ENCODE measurements at places on chromosomes 16 and 17. TPM values are rescaled to one million over a fixed set of nuclear protein-coding genes. Genes with fewer than 3 reads are reported as not detected.

Gene TMC8
- 0.94 TPM for polyA plus RNA-seq

Gene SEZ6
- polyA plus RNA-seq = not detected

Gene HSPB9
- polyA plus RNA-seq = not detected

Gene ZNF213
- 10.7 TPM for polyA plus RNA-seq

Gene SEPTIN12
- not detected for polyA plus RNA-seq

Gene PIEZO1
- polyA plus RNA-seq = 62.1 TPM

Gene KRTAP9-6
- polyA plus RNA-seq = not detected

Gene DHRS7C
- not detected for polyA plus RNA-seq

Gene PSMD7
- polyA plus RNA-seq = 34.5 TPM

Gene LRRC59
- 71.4 TPM for polyA plus RNA-seq

Gene SLC12A3
- polyA plus RNA-seq = not detected

Gene TSNAXIP1
- polyA plus RNA-seq = 2.7 TPM

GRCh38 chr17:60752873-60753577 is 75.4 kb downstream of the BCAS3 start:
- DNase-seq = no peak

DNA sequence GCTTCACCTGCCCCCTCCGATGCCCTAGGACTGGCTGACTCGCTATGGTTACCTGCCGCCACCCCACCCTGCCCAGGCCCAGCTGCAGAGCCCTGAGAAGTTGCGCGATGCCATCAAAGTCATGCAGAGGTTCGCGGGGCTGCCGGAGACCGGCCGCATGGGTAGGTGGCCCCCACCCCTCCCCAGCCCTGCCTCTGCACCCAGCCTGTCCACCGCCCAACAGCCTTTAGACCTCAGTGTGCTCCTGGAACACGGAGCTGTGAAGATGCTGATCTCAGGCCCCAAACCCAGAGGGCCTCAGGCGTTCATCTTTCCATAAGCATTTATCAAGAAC is 993 bp downstream of the MMP25 start:
- DNase-seq = no peak

- DNase-seq = no peak
These were observed 819.7 kb downstream of the KCNJ18 start for GRCh38 chr17:22512057-22512456.

DNA sequence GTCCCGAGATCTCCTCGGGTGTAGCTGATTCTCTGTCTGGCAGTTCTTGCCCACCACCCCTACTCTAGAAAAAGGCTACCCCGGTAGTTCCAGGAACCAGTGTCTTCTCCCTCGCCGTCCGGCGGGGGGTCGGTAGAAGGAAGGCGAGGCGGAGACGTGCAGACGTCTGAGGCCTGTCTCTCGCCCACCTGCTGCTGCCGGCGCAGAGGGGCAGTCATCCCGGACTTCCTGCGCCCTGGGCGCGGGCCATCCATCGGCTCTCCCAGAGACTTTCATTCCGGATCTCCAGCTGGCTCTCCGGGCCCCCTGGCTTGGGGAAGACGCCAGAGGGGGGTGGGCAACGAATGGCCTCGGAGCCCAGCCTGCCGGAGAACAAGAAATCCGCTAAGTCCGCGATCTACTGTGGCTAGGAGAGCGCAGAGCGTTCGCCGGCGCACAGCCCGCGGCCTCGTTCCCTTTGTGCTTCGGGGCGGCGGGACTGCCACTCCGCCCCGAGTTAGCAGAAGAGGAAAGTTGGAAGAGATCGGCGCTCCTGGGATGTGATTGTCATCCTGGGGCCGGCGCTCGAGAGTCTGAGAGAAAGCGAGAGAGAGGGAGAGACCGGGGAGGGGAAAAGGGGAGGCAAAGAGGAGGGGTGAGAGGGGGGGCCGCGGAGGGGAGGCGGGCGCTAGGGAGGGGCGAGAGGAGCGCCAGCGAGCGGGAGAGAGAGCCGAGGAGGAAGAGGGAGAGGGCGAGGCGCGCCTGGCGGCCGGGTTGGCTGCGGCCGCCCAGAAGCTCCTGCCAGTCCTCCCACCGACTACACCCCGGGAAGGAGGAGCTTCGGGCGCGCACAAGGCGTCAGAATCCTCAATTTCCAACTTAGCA is at the start of gene IRX5:
TSS of gene IRX5 (plus strand) at position 861 of the 864 bp plus-strand sequence. CDS start 334 bp downstream, outside the sequence.
- peak; percentile 86 for DNase-seq

GRCh38 chr17:41118721-41119120 is 548 bp upstream of the KRTAP4-11 start:
- no peak for DNase-seq

DNA sequence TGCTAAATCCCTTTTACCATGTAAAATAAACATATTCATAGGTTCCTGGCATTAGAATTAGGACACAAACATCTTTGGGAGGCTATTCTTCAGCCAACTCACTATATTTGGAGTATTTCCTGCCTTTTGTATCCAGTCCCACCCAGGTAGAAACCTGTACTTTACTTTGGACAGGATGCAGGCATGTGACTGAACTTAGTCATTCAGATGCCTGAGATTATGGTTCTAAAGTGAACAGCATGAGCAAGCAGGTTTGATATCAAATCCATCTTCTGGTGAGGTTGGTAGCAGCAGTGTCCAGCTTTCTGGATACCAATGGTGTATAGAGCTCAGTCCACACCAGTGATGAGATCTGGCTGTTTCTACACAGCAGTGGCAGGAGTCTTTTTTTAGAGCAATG is 20.2 kb downstream of the CA10 start:
- DNase-seq = no peak

DNA sequence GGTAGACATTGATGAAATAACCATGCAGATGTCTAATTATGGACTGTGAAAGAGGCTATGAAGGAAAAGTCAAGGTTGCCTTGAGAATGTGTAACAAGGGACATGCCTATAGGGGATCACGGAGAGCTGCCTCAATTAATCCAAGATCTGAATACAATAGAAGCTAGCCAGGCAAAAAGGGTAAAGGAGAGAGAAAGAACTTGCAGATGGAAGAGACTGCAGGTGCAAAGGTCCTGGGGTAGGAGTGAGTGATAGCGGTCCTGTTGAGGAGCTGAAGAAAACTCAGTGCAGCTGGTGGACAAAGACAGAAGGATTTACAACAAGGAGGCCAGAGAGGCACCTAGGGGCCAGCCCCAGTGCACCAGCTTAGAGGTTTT is 15.9 kb upstream of the TNS4 start:
- no peak for DNase-seq

DNA sequence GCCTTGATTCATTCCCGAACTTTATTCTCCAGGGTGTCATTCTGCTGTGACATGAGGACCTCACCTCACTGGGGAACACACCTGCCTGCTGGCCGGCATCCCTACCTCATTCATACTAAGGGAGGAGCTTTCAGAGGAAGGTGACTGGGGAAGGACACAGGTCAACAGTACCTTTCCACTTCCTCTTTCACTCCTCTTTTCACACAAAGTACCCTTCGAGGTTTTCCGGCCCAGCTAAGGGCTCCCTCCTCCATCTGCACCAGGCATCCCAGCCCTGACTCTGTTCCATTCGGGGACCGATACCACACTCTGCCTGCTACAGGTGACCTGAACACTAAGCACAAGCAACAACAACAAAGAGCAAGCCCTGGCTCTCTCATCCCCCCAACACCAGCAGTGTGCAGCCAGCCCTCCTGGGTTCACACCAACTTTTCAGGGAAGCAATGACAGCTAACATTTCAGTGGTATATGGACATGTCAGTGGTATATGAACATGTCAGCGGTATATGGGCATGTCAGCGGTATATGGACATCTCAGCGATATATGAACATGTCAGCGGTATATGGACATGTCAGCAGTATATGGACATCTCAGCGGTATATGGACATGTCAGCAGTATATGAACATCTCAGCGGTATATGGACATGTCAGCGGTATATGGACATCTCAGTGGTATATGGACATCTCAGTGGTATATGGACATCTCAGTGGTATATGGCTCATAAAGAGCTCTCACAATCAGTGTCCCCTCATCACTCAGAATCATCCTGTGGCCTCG is 16.0 kb downstream of the TRIM25 start:
- no peak for DNase-seq

- no peak for DNase-seq
These were observed 132.3 kb upstream of the RPL38 start for GRCh38 chr17:74070998-74071679.

DNA sequence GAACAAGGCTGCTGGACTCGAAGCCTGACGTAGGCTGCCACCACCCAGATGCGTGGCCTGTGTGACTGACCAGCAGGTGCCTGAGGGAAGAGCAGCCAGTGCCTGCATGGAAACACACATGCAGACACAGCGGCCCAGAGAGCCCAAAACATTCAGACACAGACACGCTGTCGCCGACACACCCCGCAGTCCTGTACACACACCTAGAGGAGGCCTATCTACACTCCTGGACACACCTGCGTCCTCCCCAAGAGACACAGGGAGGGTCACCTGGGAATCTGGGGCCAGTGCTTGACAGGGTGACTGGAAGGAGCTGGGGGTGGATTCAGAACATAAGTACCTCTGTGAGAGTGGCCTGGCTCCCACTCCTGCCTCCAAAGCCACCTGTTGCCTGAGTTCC is 6.1 kb upstream of the TSPOAP1 start:
- DNase-seq = no peak

- DNase-seq = no peak
These were observed 13.7 kb downstream of the SMARCE1 start for GRCh38 chr17:40633871-40634270.

GRCh38 chr16:1073566-1074378 is 1.2 kb downstream of the SSTR5 start:
- DNase-seq = no peak

- DNase-seq = peak; percentile 56
These were observed 1.4 kb upstream of the SPHK1 start for GRCh38 chr17:76382803-76383545.

DNA sequence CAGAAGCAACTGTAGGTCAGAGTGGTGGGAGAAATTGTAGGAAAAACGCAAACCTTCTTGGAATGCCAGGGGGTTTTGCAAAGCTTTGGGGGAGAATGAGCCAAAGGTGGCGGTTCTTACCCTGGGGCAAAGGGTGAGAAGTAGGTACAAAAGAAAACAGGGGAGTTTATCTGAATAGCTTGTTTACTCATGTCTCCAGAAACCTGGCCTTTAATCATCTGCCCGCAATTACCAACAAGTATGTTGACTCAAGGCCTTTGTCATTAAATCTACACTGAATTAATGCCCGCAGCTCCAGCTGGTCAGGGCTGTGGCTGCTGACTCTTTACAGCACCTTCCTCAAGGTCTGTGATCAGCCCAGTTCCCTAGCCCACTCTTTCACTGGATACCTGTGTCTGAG is 320.1 kb downstream of the CBLN1 start:
- no peak for DNase-seq

DNA sequence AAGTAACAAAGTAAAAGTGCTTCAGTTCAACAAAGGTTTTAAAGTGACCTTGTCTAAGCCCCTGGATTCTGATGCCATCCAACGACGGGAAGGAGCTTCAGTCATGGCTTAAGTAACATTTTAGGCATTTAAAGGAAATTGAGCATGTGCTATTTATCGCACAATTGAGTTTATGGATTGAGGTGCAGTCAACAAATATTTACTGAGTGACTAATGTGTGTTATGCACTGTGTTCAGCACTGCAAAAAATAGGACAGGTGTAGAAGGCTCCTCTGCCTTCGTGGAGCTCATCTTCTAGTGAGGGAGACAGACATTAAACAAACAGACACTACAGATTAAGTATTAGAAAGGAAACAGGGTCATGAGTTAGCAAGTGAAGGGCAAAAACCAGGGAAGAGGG is 12.5 kb downstream of the TMIGD1 start:
- DNase-seq = no peak

DNA sequence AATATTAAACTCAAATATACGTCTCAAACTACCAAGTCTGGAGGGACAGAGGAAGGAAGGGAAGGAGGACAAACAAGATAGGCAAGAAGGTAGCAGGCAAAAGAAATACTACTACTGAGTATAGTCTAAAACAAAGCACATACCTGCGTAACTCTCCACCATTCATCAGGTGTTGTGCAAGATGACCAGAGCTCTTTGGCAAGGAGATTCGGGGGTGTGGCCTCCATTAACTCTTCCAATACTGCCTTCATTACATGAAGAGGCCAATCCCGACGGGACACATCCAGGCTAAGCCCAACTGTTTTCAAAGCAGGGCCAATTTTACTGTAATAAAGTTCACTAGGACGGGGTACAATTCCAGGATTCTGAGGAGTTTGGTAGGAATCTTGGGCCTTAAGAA is 38.2 kb upstream of the ARL6IP1 start:
- no peak for DNase-seq

GRCh38 chr17:75238020-75238580 is 23.3 kb downstream of the GGA3 start:
- DNase-seq = no peak

DNA sequence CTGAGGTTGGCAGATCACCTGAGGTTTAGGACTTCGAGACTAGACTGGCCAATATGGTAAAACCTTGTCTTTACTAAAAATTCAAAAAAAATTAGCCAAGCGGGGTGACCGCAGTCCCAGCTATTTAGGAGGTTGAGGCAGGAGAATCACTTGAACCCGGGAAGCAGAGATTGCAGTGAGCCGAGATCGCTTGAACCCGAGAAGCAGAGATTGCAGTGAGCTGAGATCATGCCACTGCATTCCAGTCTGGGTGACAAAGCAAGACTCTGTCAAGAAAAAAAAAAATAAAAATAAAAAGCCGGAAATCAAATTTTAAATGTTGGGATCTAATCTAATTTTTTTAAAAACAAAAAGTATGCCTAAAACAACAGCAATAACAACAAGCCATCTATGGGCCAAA is 56.3 kb downstream of the ABCC1 start:
- DNase-seq = no peak

- no peak for DNase-seq
These were observed 248.9 kb upstream of the MON1B start for GRCh38 chr16:76942089-76942488.
